ENCODE measurements at places on chromosomes 1 and 21.

GRCh38 chr1:232213928-232214327, 416.0 kb downstream of the SIPA1L2 start:
- no peak for DNase-seq

- no peak for DNase-seq
These were observed 36.5 kb upstream of the GPR157 start for GRCh38 chr1:9165396-9165795.

- no peak for DNase-seq
These were observed 1252.1 kb upstream of the ADGRL4 start for GRCh38 chr1:80258659-80259058.

DNA sequence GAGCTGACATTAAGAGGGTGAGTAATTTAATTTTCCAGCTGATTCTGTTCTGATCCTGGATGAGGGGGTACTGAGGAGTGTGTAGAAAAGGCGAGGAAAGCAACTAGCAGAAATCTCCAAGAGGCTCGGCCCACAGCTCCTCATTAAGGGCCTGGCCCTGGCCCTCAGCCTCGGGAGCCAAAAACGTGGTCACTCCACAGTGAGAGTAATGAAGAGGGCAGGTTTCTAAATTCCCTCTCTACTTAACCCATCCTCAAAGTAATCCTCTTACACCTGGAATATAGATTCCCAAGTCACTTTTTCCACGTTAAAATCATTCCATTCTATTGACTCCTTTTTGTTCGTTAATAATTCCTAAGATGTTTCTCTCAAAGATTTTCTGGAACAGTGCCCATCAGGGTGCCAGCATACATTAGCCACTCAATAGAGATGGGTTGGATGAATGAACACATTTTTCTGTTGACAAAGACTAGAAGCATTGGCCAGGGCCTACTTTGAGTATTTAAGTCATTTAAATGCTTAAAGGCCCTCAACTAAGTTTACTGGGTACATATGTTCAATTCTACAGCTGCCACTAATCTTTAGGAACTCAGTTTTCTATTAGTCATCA, 1.1 kb upstream of the COL11A1 start:
- no peak for DNase-seq

DNA sequence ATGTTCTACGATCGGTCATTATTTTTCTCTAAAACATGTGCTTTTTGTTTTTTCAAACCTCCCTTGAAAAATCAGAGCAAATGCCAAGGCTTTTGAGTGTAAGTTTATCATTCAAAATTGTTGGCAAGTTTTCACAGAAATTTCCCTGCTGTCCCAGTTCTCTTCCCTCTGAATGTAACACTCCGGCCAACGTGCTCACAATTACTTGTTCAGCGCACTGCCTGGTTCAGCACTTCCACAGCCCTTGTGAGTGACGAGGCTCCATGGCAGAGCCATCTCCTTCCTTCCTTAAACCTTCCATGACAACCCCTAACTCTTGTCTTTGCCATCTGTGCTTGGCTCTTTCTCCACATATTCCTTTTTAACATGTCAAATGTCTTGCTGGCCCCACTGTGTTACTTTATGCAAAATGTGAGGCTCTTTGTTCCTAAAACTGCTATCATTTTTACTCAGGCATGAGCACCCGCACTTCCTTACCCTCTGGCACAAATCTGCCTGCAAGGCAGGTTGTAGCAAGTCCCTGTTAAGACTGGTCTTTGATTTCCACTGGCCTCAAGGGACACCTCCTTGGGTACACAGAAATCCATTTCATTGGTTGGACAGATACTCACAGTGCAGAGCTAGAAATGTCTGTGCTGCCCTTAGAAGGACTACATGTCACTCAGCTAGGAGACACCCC, 142.8 kb downstream of the HUNK start:
- DNase-seq = no peak

GRCh38 chr1:8398086-8398485, 80.2 kb downstream of the SLC45A1 start:
- no peak for DNase-seq
